Glutamatergic neuron (in vitro differentiated cells): ENCODE measurements at places on chromosomes 3 and 15. TPM values are rescaled to one million over a fixed set of nuclear protein-coding genes. Genes with fewer than 3 reads are reported as not detected.

The SNX22 gene
- total RNA-seq: 4.6 TPM

The CD276 gene
- total RNA-seq: 192 TPM

The ROBO2 gene
- 330 TPM for total RNA-seq

The GPR156 gene
- 0.83 TPM for total RNA-seq

The ZNF106 gene
- total RNA-seq: 37.2 TPM

The PCOLCE2 gene
- total RNA-seq: 33.4 TPM

The TM4SF4 gene
- total RNA-seq: not detected

The SOX2 gene
- 23.5 TPM for total RNA-seq

The COLQ gene
- total RNA-seq: 4.8 TPM

The CATSPER2 gene
- 6.9 TPM for total RNA-seq

The ADCY5 gene
- 2.1 TPM for total RNA-seq

The SGO1 gene
- 5.0 TPM for total RNA-seq

DNA sequence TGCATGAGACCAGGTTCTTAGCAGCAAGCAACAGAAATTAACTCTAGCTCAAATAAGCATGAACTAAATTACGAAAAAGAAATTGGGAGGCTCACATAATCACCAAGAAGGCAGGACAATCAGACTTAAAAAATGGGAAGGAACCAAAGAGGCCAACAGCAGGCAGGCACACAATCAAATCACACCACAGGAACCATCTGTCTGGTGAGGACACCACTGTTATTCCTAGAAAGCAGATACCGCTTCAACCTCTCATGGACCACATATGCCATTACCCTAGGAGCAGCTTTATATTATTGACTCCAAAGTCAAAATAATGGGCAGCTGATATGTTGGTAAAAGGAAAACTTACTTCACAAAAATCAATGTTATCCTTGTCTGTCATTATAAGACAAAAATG lies 51.6 kb downstream of the SUCLG2 start:
- no peak for DNase-seq

- DNase-seq: no peak
These were observed 27.8 kb downstream of the DCAF1 start for GRCh38 chr3:51471775-51472652.

- DNase-seq: no peak
These were observed 117.7 kb downstream of the DNAJB8 start for GRCh38 chr3:128348805-128349531.

DNA sequence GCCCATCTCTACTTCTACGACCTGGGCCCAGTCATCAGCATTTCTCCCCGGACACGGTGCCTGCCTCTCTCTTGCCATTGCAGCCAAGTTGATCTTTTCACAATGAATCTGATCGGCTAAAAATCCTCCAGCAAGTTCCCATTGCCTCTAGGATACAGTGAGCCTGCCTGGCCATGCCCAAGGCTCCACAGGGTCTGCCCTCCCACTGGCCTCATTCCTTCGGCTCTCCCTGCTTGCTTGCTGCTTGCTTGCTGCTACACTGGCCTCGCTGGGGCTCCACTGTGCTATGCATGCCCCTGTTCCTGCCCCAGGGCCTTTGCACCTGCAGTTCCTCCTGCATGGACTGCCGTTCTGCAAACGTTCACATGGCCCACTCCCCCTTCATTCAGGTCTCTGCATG lies 2.0 kb downstream of the ABTB1 start:
- no peak for DNase-seq

DNA sequence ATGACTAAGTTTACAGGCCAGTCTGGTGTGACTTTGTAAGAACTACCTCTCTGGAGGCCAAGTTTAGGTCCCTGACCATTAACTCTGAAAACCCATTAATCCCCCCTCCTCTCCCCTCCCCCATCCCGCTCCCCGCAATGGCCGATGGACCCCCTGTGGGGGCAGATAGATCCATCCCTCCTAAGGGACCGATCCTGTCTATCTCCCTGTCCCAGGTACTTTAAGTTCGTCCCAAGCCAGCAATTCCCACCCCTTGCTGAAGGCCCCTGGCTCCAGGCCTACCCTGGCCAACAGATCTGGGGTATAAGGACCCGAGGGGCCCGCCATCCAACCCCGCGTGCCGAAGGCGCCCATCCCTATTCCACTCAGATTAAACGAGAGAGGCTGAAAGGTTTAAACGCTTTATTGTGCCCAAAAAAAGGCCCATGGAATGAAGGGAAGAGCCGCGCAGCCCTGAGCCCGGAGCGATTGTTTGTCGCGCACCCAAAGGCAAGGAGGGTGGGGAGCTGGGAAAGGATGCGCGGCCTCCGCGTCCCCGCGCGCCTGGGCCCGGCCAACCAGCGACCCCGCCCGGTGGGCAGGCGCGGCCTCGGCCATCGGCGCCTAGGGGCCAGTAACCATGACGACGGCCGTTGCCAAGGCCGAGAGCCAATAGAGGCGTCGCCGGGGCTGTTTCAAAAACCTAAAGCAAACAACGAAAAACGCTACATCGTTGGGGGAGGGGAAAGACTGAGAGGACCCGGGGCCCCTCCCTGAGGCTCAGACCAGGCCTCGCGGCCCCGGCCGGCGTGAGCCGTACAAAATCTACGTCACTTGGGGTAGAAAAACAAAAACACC lies 35.9 kb downstream of the HMCES start:
- peak; percentile 97 for DNase-seq

- DNase-seq: peak; percentile 65
These were observed 26.5 kb downstream of the IQSEC1 start for GRCh38 chr3:13046569-13047274.

DNA sequence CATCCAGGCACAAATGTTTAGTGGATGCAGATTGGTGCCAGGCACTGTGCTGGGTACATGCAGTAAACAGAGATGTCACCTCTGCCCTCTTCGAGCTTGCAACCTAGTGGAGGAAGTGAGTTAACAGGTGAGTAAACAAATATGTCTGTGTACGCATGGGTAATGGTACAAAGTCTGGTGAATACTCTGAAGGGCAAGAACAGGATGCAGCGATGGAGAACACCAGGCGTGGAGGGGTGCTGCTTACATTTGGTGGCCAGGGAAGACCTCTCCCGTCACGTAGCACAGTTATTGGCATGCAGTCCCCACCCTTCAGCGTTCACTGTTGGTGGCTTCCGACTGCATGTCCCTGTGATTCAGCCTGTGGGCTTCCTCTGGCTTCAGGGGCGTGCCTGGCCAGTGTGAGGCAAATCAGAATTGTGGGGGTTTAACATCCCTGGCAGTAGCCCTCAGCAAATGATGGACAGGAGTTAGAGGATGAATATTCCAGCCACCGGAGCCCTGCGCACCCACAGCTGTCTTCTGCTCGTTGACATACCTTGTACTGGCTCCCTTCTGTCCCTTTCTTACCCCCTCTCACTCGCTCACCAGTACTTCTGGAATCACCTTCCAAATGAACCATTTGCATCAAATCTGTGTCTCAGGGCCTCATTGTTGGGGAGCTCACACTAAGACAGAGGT lies 9.1 kb upstream of the HDAC11 start:
- no peak for DNase-seq

DNA sequence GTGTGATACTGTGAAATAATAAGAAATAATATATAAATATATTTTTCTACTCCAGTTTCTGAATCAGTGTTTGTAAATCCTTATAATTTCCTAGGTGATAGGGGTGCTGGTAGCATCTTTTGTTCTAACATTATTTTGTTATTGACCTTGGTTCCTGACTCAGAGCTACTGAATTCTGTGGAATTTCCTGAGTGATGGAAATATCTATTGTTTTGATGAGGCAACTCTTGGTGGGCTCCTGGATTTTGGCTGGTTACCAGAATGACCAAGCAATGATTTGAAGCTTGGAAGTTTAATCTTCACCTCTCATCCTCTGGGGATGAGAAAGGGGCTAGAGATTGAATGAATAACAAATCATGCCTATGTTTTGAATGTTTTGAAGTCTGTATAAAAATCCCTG lies 377.3 kb downstream of the LPP start:
- no peak for DNase-seq

- DNase-seq: no peak
These were observed 39.9 kb upstream of the ULK4 start for GRCh38 chr3:42001777-42002176.

GRCh38 chr3:197750396-197750831 lies 731 bp downstream of the FYTTD1 start:
- DNase-seq: peak; percentile 75

DNA sequence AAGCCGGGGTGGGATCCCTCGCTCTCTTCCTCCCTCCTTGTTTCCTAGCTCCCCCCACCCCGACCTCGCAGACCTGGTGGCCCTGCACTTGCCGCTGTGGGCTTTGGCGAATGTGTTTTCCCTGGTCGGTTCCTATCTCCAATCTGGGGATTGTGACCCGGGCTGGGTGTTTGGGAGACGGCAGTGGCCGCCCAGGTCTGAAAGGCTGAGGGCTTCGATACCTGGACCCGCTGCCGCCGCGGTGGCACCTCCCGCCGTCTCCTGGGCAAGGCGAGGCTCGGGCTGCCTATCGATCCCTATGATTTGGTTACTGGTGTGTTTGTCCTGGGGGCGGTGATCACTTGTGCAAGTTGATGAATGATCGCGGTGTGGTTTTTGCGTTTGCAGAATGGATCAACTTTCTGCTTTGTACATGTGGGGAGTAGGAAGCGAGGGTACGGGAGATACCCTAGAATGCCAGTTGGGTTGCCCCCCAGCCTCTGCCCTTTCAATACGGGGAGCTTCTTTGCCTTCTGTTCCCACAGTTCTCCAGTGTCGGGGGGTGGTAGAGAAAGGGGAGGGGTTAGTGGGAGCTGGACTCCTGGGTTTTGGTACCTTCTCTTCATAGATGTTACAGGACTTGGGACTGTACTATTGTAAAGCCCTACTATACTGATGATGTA lies 3.0 kb downstream of the BBX start:
- DNase-seq: peak; percentile 59

GRCh38 chr3:177606891-177607290 lies 409.6 kb upstream of the TBL1XR1 start:
- DNase-seq: no peak

GRCh38 chr15:62945063-62945462 lies 97.5 kb upstream of the TPM1 start:
- no peak for DNase-seq

DNA sequence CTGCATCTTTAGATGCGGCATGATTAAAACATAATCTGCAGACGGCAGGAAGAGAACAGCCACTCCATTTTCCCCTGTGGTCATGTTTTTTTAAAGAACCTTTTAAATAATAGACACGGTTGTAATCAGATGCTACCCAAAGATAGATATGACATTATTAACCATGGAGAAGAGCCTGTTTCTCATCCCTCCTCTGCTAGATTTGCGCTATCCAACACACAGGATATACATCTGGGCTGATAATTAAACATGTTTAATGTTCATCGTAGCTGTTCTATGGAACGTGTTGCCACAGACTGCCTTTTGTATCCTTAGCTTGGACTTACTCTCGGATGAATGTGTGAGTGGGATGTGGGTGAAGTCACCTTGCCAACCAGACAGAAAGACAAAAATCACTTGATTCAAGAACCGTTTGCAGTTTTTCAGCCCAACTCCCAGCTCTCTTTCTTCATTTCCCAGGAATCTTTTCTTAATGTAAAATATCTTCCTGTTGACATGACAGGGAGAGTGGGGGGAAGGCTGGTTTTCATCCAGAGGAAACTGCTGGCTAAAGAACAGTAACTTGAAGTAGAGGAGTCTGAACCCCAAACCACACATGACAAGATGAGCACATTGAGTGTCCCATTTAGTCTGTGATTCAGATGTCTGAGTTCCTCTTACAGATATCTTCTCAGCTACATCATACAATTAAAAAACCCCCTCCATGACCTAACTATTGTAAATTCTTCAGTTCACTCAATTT lies 118.6 kb upstream of the PRICKLE2 start:
- DNase-seq: no peak

DNA sequence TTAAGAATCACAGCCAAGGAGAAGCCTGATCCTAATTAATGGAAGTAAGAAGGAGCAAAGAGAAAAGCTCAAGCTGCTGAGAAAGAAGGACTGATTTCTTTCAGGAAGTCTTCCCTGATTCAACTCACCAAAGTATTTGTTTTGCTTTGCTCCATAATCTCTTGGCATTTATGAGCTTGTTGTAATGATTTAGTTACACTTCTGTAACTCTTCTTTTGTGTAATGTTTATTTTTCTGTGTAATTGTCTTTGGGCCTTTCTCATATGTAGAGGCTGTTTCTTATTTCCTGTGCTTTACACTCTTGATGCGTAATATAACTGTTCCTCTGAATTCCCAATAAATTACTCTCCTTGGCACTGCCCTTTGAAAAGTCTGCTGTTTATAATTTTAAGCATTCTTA lies 80.0 kb downstream of the COL6A5 start:
- no peak for DNase-seq
